ENCODE measurements at places on chromosomes 11 and 22.

DNA sequence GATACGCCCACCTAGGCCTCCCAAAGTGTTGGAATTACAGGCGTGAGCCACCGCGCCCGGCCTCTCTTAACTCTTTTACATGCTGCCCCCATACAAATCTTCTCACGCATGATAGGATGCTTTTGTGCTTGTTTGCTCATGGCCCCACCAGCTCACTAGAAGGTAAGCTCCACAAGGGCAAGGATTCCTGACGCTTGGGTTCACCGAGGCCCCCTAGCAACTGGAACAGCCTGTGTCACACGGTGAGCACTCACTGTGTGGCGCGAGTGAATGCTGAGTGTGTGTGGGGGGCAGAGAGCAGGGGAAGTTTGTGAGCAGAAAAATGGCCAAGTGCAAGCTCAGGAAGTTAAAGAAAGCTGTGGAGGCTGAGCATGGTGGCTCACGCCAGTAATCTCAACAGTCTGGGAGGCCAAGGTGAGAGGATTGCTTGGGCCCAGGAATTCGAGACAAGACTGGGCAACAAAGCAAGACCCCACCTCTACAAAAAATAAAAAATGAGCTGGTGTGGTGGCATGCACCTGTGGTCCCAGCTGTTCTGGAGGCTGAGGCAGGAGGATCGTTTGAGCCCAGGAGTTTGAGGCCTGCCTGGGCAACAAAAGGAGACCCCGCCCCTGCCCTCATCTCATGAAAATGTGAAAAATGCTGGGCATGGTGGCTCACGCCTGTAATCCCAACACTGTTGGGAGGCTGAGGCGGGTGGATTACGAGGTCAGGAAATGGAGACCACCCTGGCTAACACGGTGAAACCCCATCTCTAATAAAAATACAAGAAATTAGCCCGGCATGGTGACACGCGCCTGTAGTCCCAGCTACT is 2.3 kb downstream of the BAD start:
- no peak for DNase-seq

GRCh38 chr11:69744435-69744834 is 30.7 kb downstream of the FGF4 start:
- DNase-seq: no peak

DNA sequence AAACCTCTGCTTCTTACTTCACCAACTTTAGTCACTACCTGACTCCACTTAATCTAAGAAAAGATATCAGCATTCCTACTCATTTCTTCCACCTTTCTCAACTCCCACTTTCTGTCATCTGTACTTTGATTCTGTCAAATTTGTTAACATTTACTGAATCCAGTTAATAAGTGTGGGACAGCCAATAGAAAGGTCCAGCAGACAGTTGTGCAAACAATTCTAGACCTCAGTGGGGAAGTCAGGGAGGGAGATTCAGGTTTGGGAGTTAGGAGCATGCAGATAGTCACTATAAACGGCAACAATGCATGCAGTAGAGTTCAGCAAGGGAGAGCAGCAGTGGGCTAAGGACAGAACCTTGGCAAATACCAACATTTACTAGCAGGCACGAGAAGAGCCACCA is 4.1 kb downstream of the FBXO3 start:
- no peak for DNase-seq

DNA sequence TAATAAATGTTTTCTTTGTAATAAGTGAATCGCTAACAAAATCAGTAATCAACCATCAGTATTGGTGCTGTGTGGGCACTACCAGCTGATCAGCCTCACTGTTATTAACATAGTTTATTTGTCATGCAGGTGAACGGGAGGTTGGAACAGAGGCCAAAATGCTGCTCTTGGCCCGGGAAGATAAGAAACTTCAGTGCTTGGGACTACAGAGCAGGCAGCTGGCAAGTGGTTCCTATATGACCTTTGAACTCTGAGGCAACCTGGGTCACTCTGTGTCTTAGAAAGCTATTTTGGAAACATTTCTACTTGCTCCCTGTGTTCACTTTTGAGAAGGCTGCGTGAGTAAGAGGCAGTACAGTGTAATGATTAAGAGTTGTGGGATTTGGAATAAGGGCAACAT is 36.5 kb upstream of the DNAJB13 start:
- DNase-seq: no peak
